Activated CD4-positive, alpha-beta T cell treated with anti-CD3 and anti-CD28 coated beads for 4 hours (primary cell): ENCODE measurements at places on chromosomes 12 and 14.

- no peak for DNase-seq
These were observed 1.3 kb downstream of the GLI1 start for GRCh38 chr12:57460841-57461275.

DNA sequence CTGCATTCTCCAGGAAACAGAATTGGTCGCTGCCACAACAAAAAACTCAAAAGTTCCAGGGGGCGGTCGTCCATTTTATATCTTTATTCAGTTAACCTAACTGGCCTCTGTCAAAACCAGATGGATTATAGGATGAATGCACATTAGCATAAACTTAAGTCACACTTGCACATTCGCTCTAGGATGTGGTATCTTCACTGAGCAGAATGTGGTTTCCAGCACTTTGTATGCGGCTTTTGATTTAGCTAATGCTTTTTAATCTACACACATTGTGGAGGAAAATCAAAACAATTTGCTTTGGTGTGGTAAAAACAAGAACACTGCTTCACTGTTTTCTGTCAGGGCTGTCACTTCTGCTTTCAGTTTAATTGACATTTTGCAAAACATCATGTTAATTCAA is 4.5 kb downstream of the TAS2R50 start:
- DNase-seq = no peak

GRCh38 chr12:12087693-12088034 is 16.9 kb downstream of the BCL2L14 start:
- no peak for DNase-seq

GRCh38 chr14:24100197-24100981 is 6.3 kb downstream of the PCK2 start:
- no peak for DNase-seq

GRCh38 chr14:69037790-69038454 is 58.8 kb upstream of the ACTN1 start:
- DNase-seq = no peak

DNA sequence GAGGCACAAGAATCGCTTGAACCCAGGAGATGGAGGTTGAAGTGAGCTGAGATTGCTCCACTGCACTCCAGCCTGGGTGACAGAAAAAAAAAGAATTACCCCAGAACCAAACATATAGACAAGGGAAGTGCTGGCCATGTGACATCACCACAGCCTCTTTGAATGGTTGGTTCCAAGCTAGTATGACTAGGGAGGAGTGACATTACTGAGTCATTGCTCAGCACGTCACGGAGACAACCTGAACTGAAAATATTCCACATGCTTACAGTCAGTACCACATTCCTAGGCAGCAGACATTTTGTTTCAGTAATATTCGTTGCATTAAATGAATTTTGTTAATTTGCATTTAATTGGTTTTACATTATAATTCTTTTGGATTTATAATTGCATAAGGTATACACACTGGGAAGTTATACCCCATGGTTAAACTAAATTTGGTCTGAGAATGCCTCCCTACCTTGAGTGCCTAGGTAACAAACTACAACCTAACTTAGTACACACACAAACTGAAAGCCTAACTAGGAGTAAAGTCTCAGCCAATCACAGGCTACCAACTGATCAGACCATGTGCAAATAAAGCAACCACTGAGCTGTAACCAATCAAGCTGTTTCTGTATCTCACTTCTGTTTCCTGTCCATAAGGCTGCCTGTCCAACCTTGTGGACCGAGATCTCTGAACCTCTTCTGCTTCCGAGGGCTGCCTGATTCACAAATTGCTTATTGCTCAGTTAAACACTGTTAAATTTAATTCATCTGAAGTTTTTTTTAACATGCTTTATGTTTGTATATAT is 164.4 kb downstream of the CAND1 start:
- no peak for DNase-seq
